ENCODE measurements at places on chromosomes 2 and 18.

DNA sequence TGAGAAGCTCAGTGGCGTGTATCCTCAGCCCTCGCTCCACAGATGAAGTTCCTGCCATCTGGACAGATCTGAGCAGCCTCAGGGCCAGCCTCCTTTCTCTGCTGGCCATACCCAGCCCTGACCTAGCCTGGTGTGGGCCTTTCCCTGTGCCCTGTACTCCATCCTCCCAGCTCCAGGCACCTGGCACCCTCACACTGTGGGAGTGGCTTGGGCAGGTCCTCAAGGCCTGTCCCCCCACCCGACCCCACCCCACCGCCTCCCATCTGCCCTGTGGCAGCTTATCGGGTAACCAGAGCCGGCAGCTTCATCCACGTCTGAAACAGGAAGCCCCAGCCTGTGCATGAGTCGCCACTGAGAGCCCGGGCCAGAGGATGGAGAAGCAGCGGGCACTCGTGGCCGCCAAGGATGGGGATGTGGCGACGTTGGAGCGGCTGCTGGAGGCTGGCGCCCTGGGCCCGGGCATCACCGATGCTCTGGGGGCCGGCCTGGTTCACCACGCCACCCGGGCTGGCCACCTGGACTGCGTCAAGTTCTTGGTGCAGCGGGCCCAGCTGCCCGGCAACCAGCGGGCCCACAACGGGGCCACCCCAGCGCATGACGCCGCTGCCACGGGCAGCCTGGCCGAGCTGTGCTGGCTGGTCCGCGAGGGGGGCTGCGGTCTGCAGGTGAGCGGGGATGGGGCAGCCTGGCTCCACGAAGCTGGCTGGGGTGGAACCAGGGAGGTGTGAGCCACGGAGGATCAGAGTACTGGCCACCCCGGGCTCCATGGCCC is at the start of gene ESPNL:
Gene ESPNL, plus strand, starts transcription at position 292 of the 772 bp plus-strand sequence. Its CDS starts 80 bp downstream, at position 372.
- no peak for DNase-seq

DNA sequence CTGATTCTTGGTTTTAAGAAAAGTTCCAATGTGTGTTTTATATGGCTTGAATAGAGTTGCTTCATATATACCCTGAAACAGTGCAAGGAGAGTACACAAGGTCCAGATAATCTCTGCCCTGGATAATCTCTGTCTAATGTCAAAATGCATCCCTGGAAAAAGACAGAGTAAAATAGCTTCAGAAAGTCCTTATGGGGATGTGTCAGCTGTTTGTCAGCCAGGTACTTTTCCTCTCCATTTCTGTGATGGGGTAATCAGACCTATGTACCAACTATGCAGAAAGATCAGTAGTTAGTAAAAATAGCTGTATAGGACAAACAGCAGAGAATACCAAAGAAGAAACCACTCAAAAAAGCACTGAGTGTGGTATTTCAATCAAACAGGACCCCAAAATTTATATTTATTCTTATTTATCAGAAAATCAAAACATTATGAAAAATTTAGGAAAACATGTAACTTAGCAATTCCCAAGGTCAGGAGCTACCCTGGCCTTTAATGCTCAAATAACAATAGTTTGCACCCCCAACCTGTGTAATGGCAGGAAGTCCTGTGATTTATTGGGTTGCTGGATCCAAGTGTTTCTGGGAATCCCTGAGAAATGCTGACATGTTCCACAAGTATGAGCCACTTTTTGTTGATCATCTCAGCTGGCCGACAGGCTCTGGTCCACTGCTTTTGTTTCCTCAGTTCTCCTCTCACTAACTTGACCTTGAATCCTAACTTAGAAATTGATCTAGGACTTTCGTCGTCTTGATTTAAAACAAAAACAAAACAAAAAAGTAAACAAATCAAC is 69.6 kb downstream of the MDH1 start:
- no peak for DNase-seq

DNA sequence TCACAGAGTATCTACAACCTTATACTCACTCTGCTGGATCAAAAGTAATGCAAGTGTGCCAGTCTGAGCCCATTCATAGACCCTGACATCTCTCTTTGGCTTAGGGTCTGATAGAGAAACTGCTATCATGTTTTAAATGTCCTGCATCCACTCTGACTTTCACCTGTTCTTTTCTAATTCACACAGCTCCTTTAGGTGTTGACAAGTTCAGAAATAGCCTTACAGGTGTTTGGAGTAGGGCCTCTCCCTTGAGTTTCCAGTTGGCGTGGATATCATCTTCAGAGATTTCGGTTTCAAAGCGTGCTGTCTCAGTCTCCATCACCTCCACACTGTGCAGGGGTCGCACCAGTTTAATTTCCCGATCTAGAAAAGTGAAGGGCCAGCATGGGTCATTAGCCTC is 150.3 kb downstream of the PLEKHA3 start:
- DNase-seq = no peak

DNA sequence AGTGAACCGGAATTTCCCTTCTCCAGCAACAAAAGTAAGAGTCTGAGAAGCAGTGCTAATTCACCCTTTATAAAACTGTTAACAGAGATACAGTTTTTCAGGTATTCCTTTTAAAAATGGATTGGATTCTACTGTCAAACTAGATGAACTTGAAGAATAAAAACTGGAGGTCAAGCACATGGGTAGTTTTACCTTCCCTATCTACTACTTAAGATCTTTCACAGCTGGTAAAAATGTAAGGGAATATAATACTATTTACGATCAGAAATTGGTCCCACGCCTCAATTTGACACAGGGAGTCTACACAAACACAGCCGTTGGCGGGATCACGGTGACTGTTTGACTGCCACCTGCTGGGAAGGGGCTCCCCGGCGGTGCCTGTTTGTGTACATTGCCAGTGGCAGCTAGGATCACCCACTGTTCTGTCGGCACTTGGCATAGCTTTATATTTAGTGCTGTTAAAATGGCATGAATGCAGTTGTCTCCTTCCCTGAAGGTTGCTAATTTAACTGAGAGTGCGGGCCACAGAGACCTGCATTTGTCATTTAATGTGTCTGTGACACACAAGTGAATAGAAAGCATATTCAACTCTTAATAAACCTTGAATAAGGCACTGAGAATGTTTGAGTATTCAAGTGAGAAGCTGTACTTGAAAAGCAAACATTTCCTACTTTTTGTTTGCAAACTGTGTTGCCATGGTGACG is 59.5 kb downstream of the ABCG8 start:
- no peak for DNase-seq

DNA sequence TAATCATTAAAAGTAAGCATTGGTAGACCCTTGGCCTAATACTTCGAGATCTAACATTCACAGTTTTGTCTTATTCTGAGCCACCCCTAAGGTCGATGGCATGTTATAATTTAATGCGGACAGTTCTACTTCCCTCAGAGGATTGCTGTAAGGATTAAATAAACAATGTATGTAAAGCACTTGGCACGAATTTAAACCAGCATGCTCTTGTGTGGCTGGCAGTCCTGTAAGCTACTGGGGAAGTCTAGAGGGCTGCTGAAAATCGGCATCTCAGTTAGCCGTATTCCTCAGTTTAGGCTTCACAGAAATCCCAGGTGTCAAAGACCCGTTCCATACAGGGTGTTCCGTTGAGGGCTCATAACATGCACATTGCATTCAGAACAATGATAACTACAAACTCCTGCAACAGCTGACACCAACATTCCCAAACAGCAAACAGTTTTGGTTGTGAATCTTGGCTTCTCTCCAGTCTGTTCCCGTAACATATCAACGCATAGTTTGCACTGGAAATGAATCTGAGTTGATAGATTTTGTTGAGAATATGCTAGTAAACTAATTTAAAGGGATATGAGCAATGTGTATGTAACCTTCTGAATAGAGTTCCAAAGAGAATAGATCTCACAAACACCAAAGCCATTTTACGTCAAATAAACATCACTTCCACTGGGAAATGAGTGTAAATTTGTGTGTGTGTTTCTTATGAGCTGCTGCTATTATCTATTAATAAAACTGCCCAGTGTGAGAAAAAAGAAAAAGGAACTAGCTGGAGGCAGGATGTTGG is 52.2 kb upstream of the ACKR3 start:
- no peak for DNase-seq

- no peak for DNase-seq
Observed at GRCh38 chr2:189648846-189649509, 12.3 kb upstream of the ASNSD1 start.

- DNase-seq = peak; percentile 51
Observed at GRCh38 chr2:84919885-84920580, 14.6 kb downstream of the TMSB10 start.

DNA sequence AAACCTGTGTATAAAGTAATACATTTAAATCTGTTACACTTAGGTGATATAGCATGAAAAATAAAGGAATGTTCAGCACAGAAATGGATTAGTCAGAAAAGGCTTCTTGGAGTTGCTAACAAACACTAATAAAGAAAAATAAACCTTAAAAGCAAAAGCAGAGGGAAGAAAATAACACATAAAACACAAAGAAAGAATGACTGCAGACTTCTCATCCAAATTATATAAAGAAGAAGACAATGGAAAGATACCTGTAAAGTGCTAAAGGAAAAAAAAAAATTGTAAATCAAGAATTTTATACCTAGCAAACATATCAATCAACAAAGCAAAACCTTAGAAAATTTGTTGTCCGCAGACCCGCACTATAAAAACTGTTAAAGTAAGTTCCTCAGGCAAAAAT is 63.6 kb downstream of the EXOC6B start:
- no peak for DNase-seq

- DNase-seq = no peak
Observed at GRCh38 chr2:69149631-69150215, 136.7 kb downstream of the ANTXR1 start.

DNA sequence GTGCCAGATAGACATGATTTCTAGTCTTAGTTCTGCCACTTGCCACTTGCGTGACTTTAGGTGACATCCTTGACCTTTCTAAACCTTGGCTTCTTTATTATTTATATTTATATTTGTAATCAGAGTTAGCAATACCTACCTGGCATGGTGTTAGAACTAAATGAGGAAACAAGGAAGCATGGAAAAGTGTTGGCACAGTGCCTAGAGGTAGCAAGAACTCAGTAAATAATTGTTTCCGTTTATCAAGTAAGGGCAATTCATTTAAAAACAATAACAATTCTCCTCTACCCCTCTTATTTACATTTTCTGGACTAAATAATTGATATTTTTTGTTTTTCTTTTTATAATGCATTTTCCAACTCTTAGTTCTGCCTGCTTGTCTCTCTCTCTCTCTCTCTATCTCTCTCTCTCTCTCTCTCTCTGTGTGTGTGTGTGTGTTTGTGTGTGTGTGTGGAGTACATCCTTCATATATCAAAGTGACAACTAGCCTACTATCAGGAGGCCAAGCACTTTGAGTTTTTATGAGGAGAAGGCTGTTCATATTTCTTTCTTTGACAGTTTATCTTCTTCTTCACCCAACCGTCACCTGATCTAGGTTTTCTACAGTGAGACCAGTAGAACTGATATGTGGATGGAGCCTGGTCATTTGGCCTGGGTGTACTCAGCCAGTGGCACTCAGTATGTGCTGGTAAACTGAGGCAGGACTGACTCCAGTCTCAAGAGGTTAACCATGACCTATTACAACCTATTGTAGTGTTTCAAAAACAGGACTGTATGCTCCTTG is 134.5 kb downstream of the LRRTM1 start:
- DNase-seq = no peak

DNA sequence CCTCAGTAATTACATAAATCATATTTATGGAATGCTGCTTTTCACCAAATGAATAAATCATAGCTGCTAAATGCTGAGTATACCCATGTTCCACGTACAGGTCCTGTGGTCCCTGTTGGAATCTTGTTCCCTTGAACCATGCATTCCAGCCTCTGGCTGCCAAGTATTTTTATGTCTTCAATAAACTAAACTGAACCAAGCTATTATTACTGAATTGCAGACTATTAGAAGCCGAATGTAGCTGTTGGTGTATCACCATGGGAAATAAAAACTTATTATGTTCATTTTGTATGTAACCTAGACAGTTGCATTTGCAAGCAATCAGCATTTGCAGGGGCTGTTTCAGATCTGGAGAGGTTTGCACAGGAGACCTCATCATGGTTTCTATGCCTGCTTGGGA is 362.4 kb downstream of the ADCYAP1 start:
- DNase-seq = no peak

DNA sequence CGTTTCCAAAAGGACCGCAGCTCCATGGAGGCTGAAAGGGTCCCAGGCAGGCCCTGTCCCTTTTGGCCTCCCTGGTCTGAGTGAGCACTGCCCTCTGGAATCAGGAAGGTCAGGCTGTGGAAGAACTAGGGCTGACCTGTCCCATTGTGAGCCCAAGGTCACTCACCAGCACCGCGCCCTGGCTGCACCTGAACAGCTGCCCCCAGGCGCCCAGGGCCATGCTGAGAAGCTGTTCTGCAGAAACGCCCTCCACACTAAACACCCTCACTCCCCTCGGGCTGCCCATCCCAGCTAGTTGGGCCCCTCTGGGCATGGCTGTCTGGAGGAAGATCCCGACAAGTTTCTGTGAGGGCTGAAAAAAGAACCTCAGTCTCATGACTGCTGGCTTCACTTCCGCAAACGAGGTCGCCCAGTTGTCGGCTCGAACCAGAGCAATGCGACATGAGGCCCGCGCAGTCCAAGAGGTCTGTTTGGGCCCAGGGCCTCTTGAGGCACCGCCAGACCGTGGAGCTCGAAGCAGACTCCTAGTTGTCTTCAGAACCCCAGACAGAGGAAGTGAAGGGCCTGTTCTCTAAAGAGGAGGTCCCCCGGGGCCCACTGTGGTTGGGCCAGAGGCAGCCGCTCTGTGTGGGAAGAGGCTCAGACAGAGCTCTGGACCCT is 64.4 kb downstream of the INPP5D start:
- peak; percentile 68 for DNase-seq

DNA sequence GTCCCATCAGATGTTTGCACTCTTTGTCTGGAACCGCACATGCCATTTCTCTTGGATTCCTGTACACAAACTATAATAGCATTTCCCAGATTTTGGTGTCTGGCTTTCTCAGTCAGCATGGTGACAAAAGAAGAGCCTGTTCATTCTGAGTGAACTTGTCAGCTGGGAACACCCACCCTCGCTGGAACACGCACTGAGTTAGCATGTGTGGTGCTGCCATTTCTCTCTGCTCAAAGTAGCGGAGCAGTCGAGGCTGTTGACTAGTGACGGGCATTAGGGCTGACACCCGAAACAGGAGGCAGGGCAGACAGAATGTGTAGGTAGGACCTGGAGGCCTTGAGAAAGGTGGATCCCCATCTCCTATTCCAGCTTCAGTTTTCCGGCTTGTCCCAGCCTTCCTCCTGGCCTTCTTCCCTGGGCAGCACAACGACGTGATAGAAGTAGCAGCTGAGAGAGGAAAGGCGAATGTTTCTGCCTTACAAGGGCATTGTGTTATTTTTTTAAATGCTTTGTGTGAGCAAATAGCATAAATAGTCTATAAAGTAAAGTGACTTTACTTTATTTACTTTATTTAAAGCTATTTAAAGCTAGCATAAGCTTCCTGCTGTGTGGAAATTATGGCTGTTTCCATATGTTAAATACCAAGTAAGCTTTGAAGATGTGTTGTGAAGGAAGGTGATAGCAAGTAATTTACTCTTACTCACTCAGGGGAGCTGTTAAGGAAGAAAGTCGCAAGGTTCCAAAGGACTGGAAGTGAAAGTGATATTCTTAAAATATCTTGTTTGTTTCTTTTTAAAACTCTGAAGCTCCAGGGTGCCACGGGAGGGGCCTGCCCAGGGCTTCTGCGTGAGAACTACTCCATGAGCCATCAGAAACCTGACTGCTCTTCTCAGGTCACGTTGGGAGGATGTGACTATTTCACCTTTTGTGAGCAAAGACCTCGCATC is 272.6 kb downstream of the NEDD4L start:
- DNase-seq = peak; percentile 18

GRCh38 chr18:47595831-47596501 is 334.5 kb downstream of the SMAD2 start:
- peak; percentile 58 for DNase-seq
